ENCODE measurements at places on chromosomes 3 and 15.

DNA sequence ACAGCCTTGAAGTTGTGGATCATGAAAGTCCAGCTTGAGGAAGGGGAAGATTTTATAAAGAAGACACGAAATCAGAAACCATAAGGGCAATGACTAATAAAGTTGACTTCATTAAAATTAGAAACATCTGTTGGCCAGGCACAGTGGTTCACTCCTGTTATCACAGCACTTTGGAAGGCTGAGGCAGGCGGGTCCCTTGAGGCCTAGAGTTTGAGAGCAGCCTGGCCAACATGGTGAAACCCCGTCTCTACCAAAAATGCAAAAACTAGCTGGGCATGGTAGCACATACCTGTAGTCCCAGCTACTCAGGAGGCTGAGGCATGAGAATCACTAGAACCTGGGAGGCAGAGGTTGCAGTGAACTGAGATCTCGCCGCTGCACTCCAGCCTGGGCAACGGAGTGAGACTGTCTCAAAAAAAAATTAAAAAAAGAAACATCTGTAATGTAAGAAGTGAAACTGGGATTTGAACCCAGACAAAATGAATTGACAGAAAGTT is 7.9 kb upstream of the UBXN7 start:
- DNase-seq, result no peak

DNA sequence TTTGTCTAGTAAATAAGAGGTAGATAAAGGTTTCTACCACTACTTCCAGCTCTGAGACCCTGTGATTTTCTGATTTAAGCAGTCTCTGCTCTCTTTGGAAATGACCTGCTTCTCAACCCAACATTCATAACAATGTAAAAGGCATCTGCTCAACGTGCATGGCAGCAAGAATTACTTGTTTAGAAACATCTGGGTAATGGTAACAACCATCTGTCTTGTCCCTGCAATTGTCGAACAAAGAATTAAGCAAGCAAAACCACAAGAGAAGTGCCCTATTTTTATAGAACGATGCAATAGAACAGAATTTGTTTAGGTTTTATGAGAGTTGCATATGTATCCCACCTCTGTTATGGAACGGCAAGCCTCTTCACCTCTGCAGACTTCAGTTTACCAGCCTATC is 7.1 kb upstream of the FSIP1 start:
- no peak for DNase-seq

DNA sequence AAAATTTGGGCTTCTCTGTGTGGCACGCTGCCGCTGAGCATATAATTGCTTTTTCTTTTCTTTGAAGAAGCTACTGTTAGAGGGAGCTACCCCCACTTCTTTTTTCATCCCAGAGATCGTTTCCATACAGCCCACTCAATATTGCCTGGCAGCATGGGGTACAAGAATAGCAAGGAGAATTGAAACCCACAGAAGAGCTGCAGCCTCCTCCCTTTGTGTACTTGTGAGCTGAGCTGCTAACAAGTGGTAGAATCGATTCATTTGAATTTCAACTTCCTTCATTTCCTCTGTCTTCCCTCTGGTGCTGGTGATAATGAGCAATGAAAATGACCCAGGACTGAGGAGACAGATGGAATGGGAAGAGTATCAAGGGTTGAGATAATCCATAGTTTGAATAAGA is 64.9 kb downstream of the LRRC3B start:
- DNase-seq, result no peak

GRCh38 chr3:37934631-37935289 is 55.8 kb upstream of the VILL start:
- DNase-seq, result no peak

DNA sequence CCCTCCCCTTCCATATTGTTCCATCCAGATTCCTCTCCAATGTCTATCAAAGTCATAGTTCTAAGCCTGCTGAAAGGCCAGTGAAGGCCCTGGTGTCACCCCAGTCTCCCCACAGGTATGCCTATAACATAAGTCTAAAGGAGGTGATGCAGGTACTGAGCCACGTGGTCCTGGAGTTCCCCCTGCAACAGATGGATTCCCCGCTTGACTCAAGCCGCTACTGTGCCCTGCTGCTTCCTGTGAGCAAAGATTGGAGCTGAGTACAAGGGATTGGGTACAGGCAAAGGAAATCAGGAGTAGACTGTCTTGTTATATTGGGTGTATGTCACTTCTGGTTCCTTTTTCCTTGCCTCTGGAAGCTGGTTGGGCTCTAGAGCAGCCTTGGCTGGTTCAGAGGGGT is 8.2 kb downstream of the EIF2B5 start:
- DNase-seq, result no peak

DNA sequence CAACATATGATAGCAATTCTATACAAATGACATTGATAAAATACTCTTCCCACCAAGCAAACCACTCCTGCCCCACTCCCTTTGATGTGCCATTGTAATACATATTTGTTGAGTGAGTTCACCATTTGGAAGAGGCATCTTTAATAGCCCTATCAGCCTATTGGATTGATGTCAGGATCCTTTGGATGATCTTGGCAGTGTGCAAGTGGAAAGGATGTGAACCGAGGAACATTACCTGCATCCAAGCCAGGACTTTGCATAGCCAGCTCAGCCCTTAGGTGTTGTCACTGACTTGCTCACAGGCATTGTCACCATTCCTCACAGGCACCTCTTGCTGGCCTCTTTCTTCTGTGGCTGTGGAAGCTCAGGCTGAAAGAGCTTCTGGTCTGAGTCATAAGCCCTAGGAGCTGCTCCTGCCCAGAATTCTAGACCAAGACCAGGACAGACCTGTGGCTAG is 16.5 kb upstream of the TIMP4 start:
- no peak for DNase-seq

DNA sequence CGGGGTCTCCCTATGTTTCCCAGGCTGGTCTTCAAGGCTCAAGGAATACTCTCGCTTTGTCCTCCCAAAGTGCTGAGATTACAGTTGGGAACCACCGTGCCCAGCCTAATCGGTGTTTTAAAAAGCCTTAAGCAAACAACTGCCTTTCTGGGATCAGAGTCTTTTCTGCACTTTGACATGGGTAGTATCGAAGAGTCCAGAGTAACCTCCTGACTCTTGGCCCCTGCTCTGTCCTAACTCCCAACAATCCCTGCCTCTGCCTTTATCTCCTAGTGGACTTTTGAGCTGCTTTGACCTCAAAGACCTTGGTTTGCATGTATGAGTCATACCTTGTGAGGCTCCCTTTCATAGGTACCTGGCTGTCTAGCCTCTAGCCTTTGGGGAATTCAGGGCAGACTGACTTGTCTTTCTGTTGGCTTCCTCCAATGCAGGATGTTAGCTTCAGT is 21.0 kb upstream of the HACD2 start:
- DNase-seq, result no peak

DNA sequence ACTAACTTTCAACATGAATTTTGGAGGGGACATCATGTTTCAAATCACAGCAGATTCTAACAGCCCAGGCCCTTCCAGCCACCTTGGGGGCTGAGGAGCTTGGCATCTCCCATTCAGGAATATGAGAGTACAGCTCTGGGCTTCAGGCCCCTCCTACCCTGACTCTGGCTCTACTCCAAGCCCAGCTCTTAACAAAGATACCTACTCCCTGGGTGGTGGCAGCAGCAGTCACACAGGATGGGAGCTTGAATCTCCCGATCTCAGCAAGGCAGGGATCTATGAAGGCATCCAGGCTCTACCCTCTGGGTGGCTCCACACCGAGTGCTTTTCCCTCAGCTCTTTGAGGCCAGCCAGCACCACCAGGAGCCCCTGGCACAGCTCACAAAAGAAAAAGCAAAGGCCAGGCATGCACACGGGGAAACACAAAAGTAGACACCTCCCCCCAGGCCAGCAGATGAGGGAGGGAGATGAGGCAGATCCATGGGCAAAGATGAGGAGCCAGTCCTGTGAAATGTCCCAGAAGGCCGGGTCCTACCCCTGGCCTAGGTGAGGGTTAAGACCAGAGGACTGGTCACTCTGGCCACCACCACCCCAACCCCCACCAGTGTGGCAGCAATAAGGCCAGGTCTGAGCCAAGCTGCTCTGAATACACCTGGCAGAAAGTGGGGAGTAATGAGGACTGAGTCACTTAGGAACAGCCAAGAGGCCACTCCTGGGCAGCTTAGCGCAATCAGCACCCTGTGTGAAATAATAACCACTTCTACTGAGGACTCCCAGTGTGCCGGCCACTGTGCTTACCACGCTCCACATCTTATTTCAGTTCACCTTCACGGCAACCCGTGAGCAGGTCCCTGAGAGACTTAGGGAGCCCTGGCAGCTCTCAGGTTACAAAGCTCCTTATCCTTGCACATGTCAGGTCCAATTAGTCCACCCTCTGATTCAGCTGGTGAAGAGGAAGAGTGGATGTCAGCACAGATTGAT is 24.3 kb downstream of the PLA2G4F start:
- no peak for DNase-seq

DNA sequence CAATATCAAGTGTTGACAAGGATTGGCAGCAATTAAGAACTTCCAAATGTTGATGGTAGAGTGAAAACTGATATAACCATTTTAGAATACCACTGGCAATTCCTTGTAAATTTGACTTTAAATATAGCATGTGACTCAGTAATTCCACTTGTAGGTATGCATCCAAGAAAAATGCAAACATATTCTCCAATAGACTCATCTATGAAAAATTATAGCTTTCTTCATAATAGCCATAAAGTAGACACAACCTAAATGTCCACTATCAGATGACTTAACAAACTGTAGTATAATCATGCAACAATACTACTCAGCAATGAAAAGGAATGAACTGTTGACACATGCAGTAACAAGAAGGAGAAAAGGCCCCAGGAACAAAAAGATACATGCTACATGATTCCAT is 988.1 kb downstream of the FHIT start:
- DNase-seq, result no peak

- DNase-seq, result no peak
Measured at GRCh38 chr3:128293930-128294329, 140.6 kb downstream of the EEFSEC start.

DNA sequence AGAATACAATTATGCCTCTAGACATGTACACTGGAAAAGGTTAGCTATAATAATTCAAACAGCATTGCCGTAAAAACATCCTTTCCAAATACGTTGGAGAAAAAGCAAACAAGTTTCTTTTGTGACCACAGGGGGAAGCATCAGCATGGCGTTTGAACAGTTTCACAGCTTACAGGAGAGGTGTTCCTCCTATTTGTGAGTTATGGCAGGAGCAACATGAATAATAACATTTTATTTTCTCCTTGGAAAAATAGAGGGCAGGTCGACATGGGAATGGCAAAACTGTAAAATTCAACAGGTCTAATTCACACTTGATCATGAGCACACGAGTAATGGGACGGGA is 39.7 kb upstream of the GADL1 start:
- DNase-seq, result no peak

- DNase-seq, result no peak
Measured at GRCh38 chr15:41334293-41335120, 1.8 kb downstream of the NUSAP1 start.

DNA sequence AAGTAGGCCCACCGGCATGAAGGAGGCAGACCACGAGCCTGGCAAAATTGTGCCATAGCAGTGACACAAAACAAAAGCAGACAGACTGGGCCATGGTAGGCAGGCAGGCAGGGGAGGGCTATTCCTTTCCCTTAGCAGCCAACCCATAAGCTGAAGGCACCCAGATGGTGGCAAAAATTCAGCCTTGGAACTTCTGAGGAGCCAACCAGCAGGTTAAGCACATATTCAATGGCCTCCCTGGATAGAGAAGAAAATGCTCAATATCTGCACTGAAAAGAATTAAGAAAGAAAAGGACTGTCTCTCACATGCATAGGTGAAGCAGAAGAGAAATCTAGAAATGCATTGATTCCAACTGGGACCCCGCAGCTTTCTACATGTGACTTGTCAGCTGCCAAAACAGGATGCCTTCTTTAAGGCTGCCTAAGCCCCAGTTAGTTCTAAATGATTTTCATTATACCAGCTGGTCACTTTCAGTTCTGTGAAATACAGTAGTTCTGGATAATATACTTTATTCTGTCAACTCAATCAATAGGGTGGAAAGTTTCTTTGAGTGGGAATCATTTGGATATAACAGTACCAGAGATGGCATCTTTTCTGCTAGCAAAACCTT is 2.7 kb downstream of the PRICKLE2 start:
- DNase-seq, result no peak

DNA sequence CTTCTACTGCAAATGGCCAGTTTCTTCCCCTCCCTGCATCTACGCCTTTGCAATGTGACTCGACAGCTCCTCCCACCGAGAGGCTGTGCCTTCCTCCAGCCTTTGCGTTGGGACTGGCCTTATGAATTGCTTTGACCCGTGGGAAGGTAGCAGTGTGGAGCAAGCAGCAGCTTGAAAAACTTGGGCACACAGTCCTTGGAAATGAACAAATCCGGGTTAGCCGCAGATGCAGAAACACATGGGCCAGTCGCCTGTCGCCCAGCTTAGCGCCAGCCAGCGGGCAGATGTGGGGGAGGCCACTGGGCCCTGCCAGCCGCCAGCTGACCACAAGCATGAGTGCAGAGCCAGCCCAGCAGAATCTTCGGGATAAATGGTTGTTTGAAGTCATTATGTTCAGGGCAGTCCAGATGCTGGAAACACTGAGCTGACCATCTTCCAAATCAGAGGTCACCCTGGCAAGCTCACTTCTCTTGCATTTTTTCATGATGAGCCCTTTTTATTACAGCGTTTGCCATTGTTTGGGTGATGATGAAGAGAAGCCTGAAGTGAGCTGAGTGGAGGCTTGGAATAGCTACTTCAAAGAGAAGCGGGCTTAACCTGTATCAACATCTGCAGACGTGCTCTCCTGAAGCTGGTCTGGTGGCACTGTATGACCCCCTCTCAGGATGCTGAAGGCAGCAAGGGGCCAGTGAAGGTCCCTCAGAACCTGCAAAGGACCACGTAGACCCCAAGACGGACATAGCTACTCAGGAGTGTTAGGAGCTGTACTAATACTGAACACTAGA is 9.8 kb downstream of the SELENOS start:
- DNase-seq, result no peak

DNA sequence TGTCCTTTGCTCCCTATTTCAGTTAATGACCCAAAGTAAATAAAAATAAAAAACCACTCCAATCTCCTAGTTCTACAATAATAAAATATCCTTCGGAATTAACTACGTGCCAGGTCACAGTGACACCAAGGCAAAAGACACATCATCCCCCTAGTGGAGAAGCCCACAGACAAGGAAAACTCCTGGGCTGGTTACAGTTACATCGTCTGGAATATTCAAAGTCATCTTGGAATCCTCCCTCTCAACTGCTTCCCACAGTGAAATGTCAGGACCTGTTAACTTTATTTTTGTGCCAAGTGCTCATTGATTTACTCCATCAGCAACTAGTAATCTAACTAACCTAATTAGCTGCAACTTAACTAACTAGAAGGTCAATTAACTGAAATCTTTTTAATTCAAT is 349.3 kb downstream of the MAGI1 start:
- no peak for DNase-seq

- no peak for DNase-seq
Measured at GRCh38 chr15:85973584-85974347, 105.9 kb upstream of the AGBL1 start.

- no peak for DNase-seq
Measured at GRCh38 chr3:82790307-82791097, 1029.1 kb upstream of the GBE1 start.

GRCh38 chr15:27064080-27064479 is 93.1 kb downstream of the GABRG3 start:
- DNase-seq, result no peak
